Stimulated activated CD8-positive, alpha-beta memory T cell treated with anti-CD3 and anti-CD28 coated beads, Interleukin-4, amount 100 ng/mL, for 1 hour (primary cell): ENCODE measurements at places on chromosomes 5 and 9.

GRCh38 chr9:116646661-116647514 is 40.2 kb upstream of the TRIM32 start:
- DNase-seq = no peak

DNA sequence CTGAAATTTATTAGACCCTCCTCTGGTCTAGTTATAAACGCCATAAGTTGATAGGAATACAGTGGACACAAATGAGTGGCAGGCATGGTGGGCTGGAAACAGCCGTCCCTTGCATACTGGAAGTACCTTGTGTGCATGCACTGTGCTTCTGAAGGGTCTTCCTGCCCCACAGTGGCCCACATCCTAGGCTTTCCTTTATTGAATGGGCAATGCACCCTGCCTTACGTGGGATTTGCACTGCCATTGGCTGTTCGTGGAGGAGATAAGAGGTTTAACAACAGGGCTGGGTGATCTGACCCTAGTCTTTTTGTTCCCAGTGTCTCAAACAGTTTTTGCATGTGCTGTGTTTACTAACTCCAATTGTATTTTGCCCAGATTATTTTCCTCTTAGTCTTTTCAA is 480.8 kb downstream of the GADD45G start:
- DNase-seq = no peak

DNA sequence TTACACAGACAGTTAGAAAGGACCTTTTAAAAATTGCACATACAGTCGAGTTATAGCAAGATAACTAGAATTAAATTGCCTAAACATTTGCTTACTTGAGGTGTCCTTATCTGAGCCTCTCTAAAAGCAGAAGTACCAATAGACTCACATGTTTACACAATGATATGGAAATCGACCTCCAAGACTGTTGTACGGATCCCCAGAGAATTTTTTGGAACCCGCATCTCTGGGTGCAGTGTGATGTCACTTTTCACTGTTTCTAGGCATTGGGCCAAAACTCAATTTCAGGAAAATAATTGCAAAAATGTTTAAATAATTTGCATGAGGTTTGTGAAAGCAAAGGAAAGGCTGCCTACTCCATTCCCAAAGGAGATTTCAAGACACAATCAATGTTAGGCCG is 63.1 kb upstream of the ATG10 start:
- no peak for DNase-seq

DNA sequence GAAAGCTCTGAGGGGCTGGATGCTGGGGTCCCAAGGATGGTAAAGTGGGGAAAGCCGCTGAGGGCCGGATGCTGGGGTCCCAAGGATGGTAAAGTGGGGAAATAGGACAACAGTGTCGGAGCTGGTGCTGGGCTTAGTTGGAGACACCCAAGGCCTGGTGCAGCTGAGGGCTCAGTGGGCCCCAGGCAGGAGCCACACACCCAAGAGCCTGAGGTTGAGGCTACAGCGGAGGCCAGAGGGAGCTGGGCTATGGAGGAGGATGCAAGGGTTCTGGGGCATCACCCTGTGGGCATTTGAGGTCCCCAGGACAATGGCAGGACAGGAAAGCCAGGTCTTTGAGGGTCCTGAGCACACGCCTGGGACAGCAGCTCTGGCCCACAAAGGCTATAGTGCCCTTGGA is 19.1 kb upstream of the SLC9A3 start:
- no peak for DNase-seq

DNA sequence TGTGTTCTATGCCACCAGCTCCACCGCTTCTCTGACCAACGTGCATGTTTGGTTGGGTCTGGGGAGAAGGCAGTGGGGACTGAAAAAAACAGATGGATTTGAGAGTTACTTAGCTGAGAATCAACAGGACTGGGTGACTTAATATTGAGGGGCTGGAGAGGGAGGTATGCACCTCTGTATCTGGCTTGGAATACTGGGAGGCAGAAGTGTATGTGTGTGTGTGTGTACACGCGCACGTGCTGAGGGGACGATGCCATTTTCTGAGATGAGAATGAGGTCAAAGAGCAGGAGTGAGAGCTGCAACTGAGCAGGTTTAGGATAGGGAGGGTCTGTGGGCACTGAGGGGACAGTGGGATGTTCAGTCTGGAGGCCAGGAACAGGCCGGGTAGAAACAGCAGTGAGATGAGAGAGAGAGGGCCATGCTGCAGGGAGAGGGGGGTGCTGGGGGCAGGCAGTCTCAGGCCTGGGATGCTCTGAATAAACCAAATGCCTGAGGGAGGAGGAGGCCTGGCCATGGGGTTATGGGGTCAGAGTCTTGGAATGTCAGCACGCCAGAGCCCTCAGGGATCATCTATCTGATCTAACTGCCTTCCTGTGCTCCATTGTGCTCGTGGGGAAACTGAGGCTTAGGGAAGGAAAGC is 14.0 kb downstream of the PDGFRB start:
- DNase-seq = no peak

- DNase-seq = no peak
These were observed 3.4 kb downstream of the HAND1 start for GRCh38 chr5:154474396-154475334.

- no peak for DNase-seq
These were observed 83.0 kb downstream of the SMC2 start for GRCh38 chr9:104177003-104177611.

- no peak for DNase-seq
These were observed 248.6 kb downstream of the PDZD2 start for GRCh38 chr5:31887556-31887955.
